ENCODE measurements at places on chromosomes 5 and 9.

GRCh38 chr5:112338681-112339337 is 80.3 kb downstream of the EPB41L4A start:
- DNase-seq, result no peak

- no peak for DNase-seq
Measured at GRCh38 chr5:43209060-43209459, 17.0 kb downstream of the NIM1K start.

- peak; percentile 73 for DNase-seq
Measured at GRCh38 chr5:35924950-35925722, 13.3 kb downstream of the CAPSL start.

GRCh38 chr9:26892251-26893029 is at the start of gene CAAP1:
CAAP1 (minus strand) TSS chr9:26892802; CDS start chr9:26892715, 87 bp downstream.
- DNase-seq, result peak; percentile 92

- no peak for DNase-seq
Measured at GRCh38 chr5:56464935-56465768, 232.0 kb upstream of the ANKRD55 start.

- DNase-seq, result no peak
Measured at GRCh38 chr9:38009035-38009501, 60.0 kb downstream of the SHB start.

GRCh38 chr5:129511291-129511690 is 51.2 kb downstream of the ADAMTS19 start:
- DNase-seq, result no peak

DNA sequence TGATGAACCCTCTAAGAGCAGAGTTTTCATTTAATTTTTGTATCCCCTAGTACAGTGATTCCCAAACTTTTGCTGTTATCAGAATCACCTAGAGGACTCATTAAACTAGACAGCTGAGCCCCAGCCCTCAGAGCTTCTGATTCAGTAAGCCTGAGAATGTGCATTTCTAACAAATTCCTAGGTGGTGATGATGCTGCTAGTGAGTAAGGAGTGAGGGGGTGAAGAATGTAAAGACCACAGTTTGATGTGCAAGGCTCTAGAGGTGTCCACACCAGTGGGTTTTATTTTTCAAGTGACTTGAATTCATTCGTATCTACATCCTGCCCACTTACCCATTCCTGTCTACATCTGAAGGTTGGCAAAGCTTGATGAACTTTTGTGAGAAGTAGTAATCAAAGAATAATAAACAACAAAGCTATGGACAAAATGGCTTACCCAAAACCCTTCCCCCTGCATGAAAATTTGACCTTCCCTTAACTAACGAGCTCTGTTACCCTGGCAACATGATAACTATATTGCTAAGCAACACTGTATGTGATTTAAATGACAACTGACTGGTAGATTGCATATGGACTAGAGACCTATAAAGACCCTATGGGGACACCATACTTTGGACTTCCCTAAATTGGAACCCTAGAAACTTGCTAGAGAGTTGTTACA is 35.2 kb downstream of the DTWD2 start:
- DNase-seq, result no peak

DNA sequence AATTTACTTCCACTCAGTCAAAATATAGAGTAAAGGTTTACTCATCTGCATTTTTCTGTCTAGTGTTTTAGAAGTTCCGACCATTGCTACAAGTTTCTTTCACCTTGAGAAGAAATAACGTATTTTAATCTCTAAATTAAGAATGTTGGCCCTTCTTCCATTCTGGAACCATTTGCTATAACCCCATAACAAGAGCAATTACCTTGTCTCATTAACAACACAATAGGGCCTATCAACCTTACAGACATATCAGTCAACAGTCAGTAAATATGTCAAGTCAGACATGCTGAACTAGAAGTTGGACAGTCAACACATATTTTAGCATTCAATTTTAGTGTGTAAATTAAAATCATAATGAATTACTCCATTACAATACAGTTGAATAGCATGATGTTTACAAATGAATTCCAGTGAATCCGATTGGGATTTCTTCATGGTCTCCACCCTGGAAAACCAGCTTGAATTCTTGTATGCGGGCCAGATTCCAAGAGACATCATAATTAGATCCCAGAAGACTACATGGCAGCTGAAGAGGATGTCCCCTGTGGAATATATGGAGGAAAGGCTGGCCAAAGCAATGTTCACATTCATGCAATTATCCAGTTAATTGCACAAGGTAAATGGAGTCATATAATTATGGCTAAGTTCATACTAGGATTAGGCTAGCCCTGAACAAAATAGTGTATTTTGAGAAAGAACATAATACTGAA is 196.2 kb upstream of the TARS1 start:
- no peak for DNase-seq

GRCh38 chr9:121684381-121685145 is 33.1 kb downstream of the DAB2IP start:
- no peak for DNase-seq

- DNase-seq, result no peak
Measured at GRCh38 chr5:180850434-180851078, 10.5 kb downstream of the ZFP62 start.

- no peak for DNase-seq
Measured at GRCh38 chr5:9381464-9381863, 164.4 kb downstream of the SEMA5A start.

DNA sequence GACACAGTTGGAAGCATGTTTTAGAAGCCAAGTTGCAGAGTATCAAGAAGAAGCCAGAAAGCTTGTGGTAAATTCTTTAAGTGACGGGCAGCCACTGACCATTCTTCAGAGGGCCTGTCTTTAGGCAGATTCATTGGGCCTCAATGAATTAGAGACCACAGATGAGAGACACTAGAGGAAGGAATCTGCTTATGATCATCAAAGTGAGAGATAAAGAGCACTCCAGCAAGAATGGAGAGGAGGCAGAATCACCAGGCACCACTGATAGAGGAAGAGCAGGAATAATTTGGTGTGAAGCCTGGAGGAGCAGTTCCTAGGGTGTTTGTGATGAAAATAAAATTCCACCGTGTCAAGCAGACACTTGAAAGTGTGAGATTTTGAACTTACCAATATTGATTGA is 365.9 kb upstream of the SLC30A5 start:
- DNase-seq, result no peak

- no peak for DNase-seq
Measured at GRCh38 chr5:86684222-86684621, 66.5 kb downstream of the COX7C start.

All from T-cell (primary cell).